Right lobe of liver (tissue), 6 donors: ENCODE measurements at places on chromosomes 7 and 10. TPM values are rescaled to one million over a fixed set of nuclear protein-coding genes. Genes with fewer than 3 reads are reported as not detected.

- peaks cover 4% of the 10 kb centered on the region for H3K4me1 ChIP-seq
- no peaks in the 10 kb centered on the region for H3K36me3 ChIP-seq
- DNase-seq, result no peak
- H3K27ac ChIP-seq, result no peak overlapping the region
- H3K27me3 ChIP-seq, result no peaks in the 10 kb centered on the region
Measured at GRCh38 chr7:139355320-139355719, 4.4 kb upstream of the LUC7L2 start.

DNA sequence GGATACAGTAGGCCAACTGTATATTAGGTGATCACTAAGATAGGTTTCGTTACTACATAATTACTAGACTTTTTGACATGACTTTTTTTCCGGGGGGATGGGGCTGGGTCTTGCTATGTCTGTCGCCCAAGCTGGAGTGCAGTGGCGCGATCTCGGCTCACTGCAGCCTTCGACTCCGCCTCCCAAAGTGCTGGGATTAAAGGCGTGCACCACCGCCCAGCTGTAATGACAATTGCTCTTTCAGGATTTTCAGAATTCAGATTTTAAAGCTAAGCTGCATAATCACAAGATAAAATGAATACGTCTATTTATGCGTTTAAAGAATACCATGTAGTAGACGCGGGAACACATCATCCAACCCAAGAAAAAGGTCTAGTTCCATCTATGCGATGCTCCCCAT is 982 bp downstream of the IDI1 start:
- peak overlapping the region; percentile 93 for H3K27ac ChIP-seq
- H3K36me3 ChIP-seq, result peaks cover 13% of the 10 kb centered on the region
- no peaks in the 10 kb centered on the region for H3K27me3 ChIP-seq
- H3K4me1 ChIP-seq, result peaks cover 29% of the 10 kb centered on the region

DOCK4 gene
- 9.4 TPM for total RNA-seq

DNA sequence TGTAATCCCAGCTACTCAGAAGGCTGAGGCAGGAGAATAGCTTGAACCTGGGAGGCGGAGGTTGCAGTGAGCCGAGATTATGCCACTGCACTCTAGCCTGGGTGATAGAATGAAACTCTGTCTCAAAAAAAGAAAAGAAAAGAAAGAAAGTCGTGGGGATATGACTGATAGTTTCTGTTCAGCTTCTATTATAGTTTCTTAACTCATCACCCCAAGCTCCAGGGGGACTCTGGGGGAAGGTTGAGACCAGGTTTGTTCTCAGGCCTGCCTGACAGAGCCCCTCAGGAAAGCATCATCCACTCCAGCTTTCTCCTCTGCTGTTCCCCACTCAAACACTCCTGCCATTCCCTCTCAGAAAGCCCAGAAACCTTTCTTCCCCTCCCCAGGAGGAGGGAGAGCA is 542.4 kb upstream of the GALNT17 start:
- H3K27ac ChIP-seq, result no peak overlapping the region
- no peaks in the 10 kb centered on the region for H3K4me1 ChIP-seq
- no peaks in the 10 kb centered on the region for H3K36me3 ChIP-seq
- no peak overlapping the region for H3K4me3 ChIP-seq
- DNase-seq, result no peak

DNA sequence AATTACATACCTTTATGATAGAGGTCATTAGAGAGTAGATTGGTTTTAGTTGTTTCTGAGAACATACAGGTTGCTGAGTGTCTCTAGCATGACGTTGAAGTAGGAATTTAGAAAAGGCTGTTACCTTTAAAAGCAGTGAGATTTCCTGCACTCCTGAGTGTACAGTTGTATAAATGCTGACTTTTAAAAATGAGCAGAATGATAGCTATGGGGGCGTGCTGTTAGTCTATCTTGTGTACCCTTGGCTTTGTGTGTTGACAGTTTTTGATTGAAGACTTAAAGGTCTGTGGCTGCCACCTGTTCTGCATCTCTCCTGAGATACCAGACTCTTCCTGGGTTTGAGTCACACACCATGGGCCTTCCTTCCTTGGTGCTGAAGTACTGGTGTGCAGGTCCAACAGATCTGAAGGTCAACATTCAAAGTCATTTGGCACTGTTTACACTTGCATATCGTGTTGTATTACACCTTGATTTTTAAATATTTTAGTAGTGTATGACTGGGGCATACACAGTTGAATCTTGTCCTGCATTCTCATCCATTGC is 23.8 kb downstream of the DNAJB6 start:
- DNase-seq, result no peak
- no peaks in the 10 kb centered on the region for H3K4me1 ChIP-seq
- H3K27ac ChIP-seq, result no peak overlapping the region
- peaks cover 16% of the 10 kb centered on the region for H3K36me3 ChIP-seq
- no peak overlapping the region for H3K4me3 ChIP-seq

ACHE gene
- total RNA-seq, result 1.1 TPM

DNA sequence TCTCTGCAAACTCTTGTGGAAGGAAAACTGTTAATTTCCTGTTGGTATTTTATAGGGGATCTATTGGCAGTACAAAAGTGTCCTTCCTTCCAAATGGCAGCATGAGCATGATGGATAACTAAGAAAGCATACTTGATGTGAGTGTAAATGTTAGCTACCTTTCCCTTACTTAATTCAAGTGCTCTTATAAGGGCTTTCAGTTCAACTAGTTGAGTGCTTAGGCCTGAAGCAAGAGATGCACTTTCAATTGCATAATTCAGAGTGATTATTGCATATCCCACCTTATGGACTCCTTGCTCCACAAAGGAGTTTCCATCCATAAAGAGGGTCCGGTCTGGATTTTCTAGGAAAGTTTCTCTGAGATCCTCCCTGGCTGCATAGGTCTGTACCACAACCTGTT is 56.3 kb upstream of the CYP2C8 start:
- no peaks in the 10 kb centered on the region for H3K36me3 ChIP-seq
- DNase-seq, result no peak
- H3K27me3 ChIP-seq, result no peaks in the 10 kb centered on the region
- no peak overlapping the region for H3K4me3 ChIP-seq

GRCh38 chr10:100728928-100729861 is 16.2 kb upstream of the PAX2 start:
- H3K4me1 ChIP-seq, result peaks cover 12% of the 10 kb centered on the region
- H3K27ac ChIP-seq, result no peak overlapping the region
- DNase-seq, result no peak
- peaks cover 29% of the 10 kb centered on the region for H3K27me3 ChIP-seq
- H3K36me3 ChIP-seq, result no peaks in the 10 kb centered on the region

HMX3 gene
- not detected for total RNA-seq

DNA sequence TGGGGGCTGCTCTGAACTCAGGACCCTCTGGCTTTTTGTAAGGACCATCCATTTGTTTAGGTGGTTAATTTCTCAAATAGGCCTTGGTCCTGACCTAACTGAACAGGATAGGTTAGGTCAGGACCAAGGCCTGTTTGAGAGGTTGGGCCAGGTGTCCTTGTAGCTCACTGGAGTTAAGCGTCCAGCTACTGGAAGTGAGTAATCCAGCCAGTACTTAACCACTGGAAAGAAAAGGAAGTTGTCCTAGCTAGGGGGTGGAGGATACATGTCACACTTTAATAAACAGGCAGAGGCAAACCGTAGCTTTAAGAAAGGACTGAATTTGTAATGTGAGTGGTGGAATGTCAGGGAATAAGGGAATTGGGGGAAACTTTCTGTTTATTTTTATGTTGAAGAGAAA is 96.0 kb downstream of the GPR85 start:
- no peak overlapping the region for H3K4me3 ChIP-seq
- H3K27ac ChIP-seq, result no peak overlapping the region
- H3K27me3 ChIP-seq, result no peaks in the 10 kb centered on the region

- H3K27ac ChIP-seq, result peak overlapping the region; percentile 39
- H3K36me3 ChIP-seq, result no peaks in the 10 kb centered on the region
- no peaks in the 10 kb centered on the region for H3K27me3 ChIP-seq
- DNase-seq, result no peak
- peaks cover 19% of the 10 kb centered on the region for H3K4me1 ChIP-seq
Measured at GRCh38 chr7:142140401-142140959, 29.0 kb downstream of the MGAM2 start.

GRCh38 chr10:49115015-49115795 is at the start of gene VSTM4:
TSS of gene VSTM4 (minus strand) at chr10:49115522. CDS start at chr10:49115485, 37 bp downstream.
- no peaks in the 10 kb centered on the region for H3K27me3 ChIP-seq
- peak within 1 kb of the TSS; percentile 59 for H3K27ac ChIP-seq
- H3K36me3 ChIP-seq, result no peaks in the 10 kb centered on the region

GRCh38 chr7:118245267-118246040 is 20.9 kb downstream of the ANKRD7 start:
- no peak overlapping the region for H3K27ac ChIP-seq
- H3K4me3 ChIP-seq, result no peak overlapping the region
- no peak for DNase-seq
- H3K27me3 ChIP-seq, result no peaks in the 10 kb centered on the region

- H3K4me1 ChIP-seq, result no peaks in the 10 kb centered on the region
- H3K36me3 ChIP-seq, result no peaks in the 10 kb centered on the region
- no peak for DNase-seq
- no peaks in the 10 kb centered on the region for H3K27me3 ChIP-seq
Measured at GRCh38 chr7:149524394-149524793, 26.8 kb upstream of the ZNF746 start.
